SHP77 treated with DMSO at 0.1 percent for 48 hours (cell line): ENCODE measurements at places on chromosomes 13 and 19.
A peak's percentile ranks its signal among the peaks of the same experiment; 100 is the strongest.

DNA sequence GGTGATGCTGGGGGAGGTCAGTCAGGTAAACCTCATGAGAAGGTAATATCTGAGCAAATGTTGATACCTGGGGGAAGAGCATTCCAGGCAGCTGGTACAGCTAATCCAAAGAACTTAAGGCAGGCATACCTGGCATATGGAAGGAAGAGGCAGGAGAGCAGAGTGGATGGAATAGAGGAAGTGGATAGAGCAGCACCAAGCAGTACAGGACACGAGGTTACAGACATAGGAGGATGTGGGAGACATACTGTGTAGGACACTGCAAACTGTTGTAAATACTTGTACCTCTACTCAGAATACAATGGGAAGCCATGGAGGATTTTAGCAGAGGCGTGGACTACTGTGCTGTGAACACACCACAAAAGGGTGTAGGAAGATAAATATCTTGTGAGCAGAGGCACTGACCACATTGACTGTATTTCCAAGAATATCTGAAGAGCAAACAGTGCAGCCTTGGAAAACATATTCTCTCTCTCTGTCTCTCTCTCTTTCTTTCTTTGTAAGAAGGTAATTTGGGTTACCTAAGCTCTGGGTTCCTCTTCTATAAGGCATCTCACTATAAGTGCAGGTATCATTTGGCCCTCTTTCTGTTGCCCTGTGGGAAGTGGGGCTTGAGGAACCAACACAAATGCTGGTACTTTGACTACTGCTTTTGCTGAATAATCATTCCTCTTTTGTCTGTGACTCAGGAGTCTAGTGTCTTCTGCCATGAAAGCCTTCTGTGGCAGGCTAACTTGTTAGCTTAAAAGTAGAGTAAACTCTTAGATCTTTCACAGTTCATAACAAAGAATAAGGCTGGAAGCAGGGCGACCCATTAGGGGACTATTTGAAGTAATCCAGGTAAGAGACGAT is 238.0 kb downstream of the VWA8 start:
- DNase-seq = no peak

- DNase-seq = peak; percentile 18
These were observed 26.3 kb downstream of the CYP4F2 start for GRCh38 chr19:15871570-15871969.

DNA sequence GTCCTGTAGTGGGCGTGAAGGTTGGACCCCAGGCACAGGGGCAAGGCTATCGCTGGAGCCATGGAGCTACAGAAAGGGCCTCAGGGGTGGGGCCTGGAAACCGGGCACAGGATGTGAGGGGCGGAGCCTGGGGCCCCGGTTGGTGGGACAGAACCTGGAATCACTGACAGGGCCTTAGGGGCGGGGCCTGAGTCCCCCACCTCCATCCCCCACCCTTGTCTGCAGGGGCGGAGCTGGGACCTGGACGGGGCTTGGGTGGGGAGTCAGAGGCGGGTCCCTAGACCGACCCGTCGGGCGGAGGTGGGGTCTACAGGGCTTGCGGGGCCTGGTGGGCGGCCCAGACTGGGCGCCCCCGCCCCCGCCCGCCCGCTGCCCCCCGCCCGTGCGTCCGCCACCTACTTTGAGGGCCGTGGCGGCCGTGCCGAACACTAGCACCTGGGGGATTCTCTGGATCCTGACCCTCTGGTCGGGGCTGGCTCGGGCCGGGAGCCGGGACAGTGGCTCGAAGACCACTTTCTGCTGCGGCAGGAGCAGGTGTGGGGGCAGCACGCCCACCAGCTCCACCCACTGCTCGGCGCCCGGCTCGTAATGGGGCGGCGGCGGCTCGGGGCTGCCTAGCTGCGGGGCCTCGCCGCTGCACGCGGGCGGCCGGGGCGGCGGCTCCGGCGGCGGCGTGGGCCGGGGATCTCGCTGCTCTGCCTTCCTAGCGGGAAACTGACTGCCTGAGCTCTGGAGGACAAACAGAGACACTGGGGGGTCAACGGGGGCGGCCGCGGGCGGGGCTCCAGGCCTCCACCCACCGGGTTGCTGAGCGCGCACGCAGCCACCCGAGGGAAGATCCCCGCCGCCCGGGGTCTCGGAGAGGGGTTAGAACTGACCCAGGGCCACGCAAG is 26.3 kb downstream of the DCAF15 start:
- DNase-seq = no peak

DNA sequence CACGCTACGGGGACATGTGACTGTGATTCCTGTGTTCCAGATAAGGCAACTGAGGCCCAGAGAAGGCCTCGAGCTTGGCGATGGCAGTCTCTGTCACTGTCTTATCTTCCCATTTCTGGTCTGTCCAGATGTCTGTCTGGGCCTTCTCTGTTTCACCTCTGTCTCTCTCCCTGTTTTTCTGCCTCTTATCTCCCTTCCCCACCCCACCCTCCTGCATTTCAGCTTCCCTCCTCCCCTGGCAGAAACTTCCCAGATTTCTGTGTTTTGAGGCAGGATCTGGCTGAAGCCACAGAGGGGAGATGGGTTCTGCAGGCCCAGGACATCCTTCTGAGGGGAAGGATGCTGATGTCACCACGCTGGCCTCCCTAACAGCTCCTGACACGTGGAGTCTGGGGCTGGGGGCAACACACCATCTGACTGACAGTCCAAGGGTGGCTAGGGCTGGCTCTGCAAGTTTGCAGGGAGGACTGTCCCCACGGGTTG is 14.4 kb downstream of the PAK4 start:
- DNase-seq = no peak

DNA sequence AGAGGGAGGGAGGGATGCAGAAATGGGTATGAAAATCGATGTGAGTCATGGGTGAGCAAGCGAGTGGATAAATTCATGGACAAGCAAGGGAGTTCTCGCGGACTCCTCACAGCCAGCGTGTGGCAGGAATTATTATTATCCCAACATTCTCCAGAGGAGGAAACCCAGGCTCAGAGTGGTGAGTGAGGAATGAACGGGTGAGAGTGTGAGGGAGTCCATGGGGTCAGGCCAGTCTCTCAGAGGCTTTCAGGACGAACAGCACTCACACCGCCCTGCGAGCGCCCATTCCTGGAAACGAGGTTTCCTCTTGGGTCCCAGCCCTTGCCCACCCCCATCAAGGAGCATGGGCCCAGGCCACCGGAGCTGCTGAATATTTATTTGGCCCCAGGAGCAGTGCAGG is 6.3 kb upstream of the DNAAF3 start:
- no peak for DNase-seq

- DNase-seq = no peak
These were observed 3.1 kb downstream of the NCAN start for GRCh38 chr19:19214892-19215291.

DNA sequence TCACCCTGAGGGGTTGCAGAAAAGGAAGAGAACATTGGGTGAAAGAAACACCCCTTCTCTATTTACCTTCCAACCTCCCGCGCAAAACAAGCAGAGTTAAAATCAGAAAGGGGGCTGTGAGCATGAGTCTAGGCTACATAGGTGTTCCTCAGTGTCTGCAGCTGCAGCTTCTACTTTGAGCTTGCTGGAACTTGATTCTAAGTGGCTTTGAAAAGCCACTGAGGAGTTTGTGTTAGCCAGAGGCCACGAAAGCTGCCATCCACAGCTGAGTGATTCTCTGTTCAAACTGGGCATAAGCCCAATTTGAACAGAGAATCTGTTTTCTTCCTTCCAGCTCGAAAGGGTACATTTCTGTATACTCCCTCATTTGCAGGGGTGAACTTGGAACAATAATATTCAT is 343.9 kb downstream of the PCDH9 start:
- DNase-seq = peak; percentile 72

DNA sequence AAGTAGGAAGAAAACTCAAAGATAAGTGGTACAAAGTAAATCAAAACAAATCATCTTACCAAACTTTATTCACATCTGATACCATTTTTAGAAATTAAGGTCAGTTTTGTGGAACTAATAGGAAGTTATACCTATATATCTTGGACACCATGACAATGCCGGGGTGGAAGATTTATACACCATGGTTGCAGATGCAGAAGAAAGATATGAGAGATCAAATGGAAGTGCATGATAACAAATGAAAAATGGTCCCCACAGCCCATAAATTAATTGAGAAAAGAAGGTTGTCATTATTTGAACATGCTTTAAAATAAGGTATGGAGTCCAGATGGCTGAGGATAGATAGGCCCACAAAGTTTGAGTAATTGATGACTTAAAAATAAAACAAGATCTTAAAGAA is 276.8 kb downstream of the TSHZ3 start:
- no peak for DNase-seq

- no peak for DNase-seq
These were observed 164.9 kb upstream of the CSNK1A1L start for GRCh38 chr13:37270226-37271001.

DNA sequence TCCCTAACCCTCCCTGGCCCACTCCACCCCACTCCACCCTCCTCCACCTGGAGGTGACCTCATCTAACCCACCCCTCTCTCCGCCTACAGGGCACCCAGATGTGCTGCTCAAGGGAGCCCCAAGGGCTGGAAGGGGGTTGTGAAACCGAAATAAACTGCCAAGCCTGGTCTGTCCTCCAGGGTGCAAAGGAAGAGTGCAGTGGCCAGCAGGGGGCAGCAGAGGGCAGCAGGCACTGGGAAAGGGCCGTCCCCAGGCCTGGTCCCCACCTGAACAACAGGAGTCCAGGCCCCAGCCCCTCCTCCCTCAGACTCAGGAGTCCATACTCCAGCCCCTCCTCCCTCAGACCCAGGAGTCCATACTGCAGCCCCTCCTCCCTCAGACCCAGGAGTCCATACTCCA is 8.4 kb upstream of the BCAM start:
- DNase-seq = peak; percentile 38

DNA sequence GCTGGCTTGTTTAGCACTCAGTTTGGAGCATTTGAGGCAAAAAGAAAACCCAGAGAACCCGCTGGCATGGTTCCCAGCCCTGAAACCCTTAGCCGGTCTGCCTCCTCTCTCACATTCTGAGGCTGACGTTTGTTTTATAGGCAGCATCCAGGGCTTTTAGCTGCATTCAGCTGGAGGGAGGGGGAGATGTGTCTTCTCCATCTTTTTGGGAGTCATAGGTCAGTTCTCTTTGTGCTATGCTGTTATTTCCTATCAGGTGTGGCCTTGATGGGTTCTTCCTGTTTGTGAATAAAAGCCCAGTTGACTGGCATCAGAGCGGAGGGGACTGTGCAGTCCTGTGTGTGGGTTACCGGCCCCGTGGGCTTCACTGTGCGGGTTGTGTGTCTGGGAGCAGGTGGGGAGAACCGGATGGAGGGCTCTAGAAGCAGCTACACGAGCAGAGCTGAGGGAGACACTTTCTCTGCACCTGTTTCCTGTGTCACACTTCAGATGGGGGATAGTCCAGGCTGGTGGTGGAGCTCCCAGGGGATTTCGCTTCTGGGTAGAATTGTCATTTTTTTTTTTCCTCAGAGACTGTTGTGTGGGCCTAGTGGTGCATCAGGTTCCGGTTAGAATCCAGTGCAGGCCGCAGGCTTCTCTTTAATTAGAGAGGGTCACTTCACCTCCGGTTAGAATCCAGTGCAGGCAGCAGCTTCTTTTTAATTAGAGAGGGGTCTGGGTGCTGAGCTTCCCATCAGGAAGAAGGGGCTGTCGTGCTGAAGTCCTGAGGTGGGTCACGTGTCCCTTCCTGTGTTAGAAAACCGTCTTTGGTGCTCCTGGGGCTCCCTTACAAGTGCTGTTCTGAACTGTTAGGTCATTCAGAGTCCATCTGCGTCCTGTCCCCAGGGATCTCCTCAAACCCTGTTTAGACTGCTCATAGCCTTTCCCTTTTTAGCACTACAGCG is 69.6 kb downstream of the ARHGEF7 start:
- DNase-seq = peak; percentile 86

GRCh38 chr13:77637588-77637987 is 59.9 kb upstream of the SLAIN1 start:
- no peak for DNase-seq

- DNase-seq = no peak
These were observed 40.8 kb downstream of the RCBTB2 start for GRCh38 chr13:48492096-48492440.

DNA sequence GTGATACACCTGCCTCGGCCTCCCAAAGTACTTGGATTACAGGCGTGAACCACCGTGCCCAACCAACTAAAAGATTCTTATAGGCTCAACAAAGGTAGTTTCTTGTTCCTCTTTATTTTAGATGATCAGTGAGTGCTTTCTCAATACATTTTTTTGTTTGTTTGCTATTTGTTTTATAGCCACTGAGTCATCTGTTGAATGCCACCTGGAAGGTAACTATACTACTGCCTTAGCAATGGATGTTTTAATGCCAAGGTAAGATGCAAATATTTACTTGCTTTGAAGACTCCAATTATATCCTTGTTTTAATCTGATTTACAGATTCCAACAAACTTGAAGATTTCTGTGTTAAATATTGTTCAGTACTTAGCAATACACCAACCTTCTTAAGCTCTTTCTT is 2807.4 kb upstream of the PCDH20 start:
- DNase-seq = no peak
